ENCODE measurements at places on chromosomes 5 and 9. TPM values are rescaled to one million over a fixed set of nuclear protein-coding genes. Genes with fewer than 3 reads are reported as not detected.

GRCh38 chr5:58497921-58498320, 6.7 kb downstream of the GAPT start:
- no peak for DNase-seq

Gene RNF180
- total RNA-seq, result 5.6 TPM

- DNase-seq, result no peak
Observed at GRCh38 chr5:149022200-149022599, 40.7 kb downstream of the SH3TC2 start.

Gene ZBED3
- total RNA-seq, result 2.6 TPM

DNA sequence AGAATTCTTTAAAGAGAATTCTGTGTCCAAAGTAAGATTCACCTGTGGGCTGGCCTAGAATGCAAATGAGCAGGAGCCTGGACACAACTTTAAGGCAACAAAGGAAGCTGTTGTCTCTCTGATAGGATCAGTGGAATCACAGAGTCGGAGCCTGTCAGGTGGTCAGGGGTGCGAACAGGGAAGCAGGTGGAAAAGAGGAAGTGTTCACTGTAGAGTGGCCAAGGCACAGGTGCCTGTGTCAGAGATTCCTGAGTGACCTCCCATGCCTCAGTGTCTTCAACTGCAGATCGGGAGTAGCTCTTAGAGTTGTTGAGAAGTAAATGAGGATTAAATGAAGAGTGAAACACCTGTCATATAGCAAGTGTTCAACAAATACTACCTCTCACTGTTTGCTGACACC, 48.8 kb downstream of the ZNF366 start:
- DNase-seq, result no peak

DNA sequence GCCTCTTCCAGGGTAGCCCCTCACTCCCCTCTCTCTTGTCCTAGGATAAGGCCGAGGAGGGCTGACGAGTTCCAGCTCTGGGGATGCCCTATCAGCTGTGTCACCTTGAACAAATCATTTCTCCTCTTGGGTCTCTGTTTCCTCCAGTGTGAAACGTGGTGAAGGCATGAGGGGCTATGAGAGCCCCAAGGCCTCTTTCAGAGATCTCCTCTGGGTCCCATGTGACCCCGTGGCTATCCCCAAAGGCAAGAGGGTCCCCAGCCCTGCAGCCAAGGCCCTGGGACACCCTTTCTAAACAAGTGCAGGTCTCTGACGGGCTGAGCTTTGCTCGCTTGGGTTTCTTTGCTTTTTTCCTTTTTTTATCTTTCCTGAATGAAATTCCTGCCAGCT, 25.5 kb upstream of the SPTLC1 start:
- no peak for DNase-seq
